ENCODE measurements at places on chromosomes 6 and 20.

DNA sequence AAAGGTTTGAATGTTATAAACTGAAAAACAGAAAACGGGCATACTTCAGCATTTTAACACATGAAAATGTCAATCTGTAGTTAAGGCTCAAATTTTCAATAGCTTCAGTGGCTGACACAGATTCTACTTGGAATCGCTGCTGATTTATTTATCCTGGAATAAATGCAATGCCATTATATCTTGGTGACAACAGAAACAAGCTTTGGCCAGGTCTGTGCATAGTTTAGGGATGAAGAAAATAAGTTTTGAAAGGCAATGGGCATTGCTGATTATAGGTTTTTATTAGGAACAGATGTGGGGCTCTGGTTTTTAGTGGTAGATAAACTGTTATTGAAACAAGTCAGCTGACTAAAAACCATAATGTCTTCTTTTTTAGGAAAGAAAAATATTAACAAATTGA, 96.8 kb upstream of the SOX4 start:
- DNase-seq, result no peak

DNA sequence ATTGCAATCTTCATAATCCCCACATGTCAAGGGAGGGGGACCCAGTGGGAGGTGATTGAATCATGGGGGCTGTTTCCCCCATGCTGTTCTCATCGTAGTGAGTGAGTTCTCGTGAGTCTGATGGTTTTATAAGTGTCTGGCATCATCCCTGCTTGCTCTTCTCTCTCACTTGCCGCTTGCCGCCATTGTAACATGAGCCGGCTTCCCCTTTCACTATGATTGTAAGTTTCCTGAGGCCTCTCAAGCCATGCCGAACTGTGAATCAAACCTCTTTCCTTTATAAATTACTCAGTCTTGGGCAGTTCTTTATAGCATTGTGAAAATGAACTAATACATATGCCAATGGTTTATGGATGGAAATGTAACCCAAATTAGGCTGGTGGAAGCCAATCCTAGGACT, 109.4 kb upstream of the AKAP12 start:
- no peak for DNase-seq

GRCh38 chr6:3176562-3177355, 19.4 kb upstream of the TUBB2A start:
- no peak for DNase-seq

DNA sequence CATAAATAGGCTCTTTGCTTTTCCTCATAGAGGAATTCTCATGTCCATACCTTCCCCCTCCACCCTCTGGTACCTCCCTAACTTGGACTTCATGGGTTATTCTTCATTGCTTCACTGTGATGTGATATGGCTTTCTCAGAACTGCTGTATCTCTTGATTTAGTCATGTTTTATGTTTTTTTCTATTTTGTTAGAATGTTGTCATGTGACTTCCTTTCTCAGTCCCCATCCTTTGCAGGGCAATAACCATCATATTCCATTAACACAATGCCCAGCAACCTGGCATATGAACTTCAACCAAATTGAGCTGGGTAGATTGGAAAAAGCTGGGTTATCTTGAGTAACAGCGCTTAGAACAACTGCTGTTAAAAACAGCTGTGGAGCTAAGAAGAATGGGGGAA, 190.9 kb upstream of the PRSS16 start:
- no peak for DNase-seq

DNA sequence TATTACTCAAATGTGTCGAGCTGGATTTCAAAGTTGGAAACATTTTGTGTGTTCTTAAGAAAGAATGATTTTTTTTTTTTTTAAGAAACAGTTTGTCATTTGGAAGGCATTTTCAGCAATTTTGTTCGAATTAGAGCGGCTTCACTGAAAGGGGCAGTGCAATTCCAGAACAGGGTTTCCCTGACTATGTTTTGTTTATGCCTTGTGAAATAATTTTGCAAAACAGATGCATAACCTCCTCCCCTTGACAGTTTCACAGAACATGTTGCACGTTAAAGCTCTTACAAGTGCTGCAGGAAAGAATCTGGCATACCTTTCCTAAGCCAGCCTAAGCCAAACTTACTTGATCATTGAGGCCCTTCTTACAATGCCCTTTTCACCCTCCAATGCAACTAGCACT, 216.0 kb upstream of the SSTR4 start:
- no peak for DNase-seq
